ENCODE measurements at places on chromosomes 7 and 10. TPM values are rescaled to one million over a fixed set of nuclear protein-coding genes. Genes with fewer than 3 reads are reported as not detected.

PAPOLB gene
- total RNA-seq, result 1.2 TPM

- DNase-seq, result no peak
These were observed 103.4 kb downstream of the GALNT11 start for GRCh38 chr7:152128741-152129461.

DNA sequence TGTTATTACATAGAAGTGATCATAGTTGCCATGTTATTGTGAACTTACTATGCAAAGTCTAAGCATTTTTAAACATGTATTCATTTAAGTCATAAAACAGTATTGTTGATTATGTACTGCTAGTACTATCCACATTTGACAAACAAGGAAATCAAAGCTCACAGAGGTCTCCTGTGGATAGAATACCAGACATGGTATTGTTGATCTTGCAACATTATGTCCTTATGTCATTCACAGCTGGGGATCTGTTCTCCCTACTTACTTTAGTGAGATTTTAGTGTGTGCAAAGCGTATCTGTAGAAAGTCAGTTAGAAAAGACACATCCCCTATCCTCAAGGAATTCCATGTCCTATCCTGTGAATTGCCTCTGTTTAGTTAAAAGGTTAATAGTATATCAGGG is 106.1 kb downstream of the SND1 start:
- DNase-seq, result no peak

DNA sequence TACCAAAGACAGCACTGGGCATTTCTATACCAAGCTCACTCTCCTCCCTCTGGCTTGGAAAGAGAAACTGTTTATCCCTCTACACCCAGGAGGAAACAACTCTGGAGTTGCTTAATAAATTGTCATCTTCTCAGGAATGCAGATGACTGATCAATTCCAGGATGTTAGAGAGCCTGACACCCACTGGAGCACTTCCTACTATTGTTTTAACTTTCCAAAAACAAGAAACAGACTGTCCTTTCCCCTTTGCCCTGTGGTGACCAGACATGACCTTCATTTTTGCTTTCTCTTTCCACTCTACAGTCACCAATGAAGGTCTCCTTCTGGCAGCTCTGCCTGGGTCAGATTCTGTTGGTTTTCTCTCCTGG is 19.6 kb downstream of the GIMAP4 start:
- no peak for DNase-seq

Measured in glutamatergic neuron (in vitro differentiated cells).